ENCODE measurements at places on chromosomes 12 and 14.
A peak's percentile ranks its signal among the peaks of the same experiment; 100 is the strongest.

GRCh38 chr14:92945959-92946846 lies 23.3 kb downstream of the CHGA start:
- DNase-seq: peak; percentile 50

DNA sequence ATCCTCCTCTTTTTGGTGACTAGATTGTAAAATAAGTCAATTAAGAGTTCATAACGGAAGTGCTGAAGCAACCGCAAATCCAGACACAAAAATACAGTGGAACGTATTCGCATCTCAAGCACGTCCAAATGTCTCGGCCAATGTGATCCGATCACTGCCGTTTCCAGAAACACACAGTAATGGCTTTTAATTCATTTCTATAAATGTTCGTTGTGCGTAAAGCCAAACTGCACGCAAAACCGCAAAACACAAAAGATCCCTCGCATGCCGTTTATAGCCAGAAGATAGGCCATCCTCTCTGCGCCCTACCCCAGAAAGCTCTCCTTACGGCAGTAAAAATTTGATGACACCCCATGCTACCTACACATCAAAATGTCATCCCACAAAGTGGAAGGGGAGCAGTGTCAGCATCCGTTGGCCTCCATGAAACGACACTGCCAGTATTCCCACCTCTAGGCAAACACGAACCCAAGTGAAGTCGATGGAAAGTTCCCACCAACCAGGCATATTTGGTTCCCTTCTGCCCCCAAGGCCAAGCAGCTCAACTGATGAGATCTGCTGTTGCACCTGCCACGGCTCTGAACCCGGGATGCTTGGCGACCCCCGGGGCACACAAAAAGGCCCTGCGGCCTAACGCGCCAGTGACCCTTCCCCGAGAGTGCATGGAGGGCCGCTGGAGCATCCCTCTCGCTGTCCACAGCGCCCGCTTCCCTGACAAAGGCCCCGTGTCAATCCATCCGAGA lies 1.4 kb downstream of the HECTD4 start:
- no peak for DNase-seq

- DNase-seq: peak; percentile 49
Measured at GRCh38 chr12:11763760-11764520, 114.5 kb downstream of the ETV6 start.

- DNase-seq: peak; percentile 16
Measured at GRCh38 chr14:78254911-78255461, 84.8 kb downstream of the NRXN3 start.

Measured in ELR (cell line).